Anterior cingulate cortex (tissue), 58 donors: ENCODE measurements at places on chromosomes 6 and 20.
A peak's percentile ranks its signal among the peaks of the same experiment; 100 is the strongest.

GRCh38 chr6:72976484-72976883 is 248.8 kb downstream of the KHDC1L start:
- DNase-seq, result peak; percentile 13

DNA sequence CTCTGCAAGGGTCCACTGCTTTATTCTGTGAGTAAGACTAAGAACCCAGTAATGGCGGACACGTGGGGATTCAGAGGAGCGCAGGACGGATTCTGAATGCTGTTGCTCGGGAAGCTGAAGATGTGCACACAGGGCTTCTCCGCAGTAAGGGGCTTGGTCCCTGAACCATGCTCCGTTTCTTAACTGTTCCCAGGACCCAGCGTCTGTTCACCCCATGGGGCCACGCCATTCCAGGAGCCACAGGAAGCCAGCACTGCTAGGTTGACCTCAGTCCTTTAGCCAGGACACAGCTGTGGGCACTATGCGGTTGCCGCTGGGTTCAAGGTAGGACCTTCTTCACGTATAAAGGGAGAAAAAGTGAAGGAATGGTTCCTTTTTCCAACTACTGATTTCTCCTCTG is 59.8 kb downstream of the IRF4 start:
- no peak for DNase-seq

- no peak for DNase-seq
Measured at GRCh38 chr20:10604865-10605440, 68.8 kb downstream of the JAG1 start.

- DNase-seq, result no peak
Measured at GRCh38 chr20:36405255-36405654, 99.1 kb downstream of the DLGAP4 start.

DNA sequence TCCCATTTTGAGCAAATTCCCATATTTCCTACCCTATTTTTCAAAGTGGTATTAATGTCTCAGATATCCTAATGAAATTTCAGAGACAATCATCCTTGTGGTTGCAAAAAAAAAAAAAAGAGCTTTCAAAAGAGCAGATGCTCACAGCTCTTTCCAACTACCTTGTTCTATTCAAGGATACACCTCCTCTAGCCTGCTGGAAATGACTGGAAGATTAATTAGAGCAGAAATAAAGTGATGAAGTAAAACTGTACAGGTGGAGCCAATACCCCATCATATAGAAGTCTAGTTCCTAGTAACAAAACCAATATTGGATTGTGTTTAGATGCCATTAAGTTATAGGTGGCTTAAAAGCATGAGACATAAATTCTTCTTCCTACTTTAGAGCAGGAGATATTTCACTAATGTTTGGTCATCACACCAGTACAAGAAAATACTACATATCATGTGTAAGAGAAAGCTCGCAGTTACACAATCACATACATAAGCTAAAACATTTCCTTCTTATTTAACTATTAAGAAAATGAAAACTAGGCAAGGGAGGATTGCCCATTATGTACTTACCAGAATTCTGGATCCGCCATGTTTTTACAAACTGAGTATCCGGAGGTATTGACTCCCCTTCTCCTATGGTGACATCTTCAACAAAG is 42.4 kb downstream of the ILRUN start:
- no peak for DNase-seq

DNA sequence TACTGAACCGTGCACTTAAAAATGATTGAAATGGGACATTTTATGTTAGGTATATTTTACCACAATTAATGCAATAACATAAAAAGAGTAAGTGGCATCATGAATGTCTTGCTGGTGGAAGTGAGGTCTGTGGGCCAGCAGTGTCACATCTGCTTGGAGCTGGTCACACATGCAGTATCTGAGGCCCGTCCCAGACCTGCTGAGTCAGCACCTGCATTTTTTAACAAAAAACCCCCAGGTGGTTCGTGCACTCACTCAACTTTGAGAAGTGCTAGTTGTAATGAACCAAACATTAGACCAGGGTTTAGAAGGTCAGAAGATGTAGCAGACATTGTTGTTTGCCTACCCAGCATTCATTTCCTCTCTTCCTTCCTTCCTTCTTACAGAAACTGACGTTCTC is 21.0 kb downstream of the BANF2 start:
- no peak for DNase-seq

DNA sequence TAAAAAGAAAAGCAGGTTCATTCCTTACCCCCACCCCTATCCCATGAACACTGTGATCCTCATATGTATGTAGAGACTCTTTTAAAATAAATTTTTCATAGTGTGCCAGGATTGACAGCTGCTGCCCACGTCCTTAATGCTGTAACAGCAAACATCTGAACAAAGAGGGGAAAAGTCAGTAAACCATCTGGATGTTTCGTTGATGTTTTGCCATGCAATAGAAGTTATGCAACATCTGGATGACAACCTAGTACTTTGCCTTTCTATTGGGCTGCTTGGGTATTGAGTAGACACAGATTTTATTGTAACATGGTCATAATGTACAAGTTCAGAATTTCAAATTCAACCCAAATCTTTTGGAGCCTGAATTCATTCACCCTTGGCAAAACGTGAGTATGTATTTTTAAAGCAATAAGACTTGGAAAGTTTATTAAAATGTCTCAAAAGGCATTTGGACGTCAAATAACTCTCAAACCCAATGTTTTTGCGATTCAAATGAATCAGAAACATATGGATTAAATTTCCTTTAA is 500.3 kb downstream of the DHX35 start:
- DNase-seq, result no peak

- no peak for DNase-seq
Measured at GRCh38 chr6:36698196-36698595, 570 bp downstream of the RAB44 start.

- DNase-seq, result no peak
Measured at GRCh38 chr20:15026759-15027158, 689.3 kb upstream of the FLRT3 start.

DNA sequence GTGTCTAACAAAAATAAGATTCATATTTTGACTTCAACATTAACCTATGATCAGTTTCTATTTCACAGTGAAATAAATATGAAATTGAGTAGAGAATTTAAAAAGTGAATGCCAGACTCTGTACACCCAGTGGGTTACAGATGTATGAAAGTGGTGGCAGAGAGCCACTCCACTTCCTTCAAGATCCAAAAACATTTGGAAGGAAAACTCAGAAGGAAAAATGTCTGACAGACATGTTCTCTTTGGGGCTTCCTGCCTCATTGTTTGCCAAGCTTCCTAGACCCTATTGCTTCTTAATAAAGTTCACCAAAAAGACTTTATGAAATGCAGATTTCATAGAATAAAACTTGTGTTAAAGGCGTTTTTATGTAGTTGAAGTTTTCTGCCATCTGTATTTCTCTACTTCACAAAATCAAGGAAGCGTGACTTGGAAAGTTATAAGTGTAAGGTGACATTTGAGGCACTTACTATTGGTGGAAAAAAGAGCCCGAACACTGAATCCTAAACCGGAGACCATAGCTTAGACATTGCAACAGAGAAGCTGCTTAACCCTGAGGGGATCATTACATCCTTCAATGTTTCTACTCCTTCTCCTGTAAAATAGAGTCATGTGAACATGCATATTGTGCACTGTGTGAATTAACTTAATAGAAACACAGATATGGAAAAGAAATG is 12.8 kb downstream of the HMGCLL1 start:
- DNase-seq, result no peak

DNA sequence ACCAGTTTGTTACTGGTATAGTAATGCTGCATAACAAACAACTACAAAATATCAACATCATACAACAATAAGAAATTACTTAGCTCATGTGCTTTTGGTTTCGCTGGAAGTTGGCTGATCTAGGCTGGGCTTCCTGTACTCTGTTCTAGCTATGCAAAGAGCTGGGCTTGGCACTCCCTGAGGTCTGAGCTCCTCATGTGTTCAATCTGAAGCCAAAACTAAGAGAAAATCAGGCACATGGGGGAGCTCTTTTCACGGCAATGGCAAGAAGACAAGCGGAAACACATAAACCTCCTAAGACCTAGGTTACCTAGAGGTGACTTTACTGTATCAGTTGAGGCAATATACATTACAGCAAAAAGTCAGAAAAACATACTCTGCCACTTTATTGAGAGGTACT is 574.2 kb downstream of the KHDRBS2 start:
- no peak for DNase-seq

DNA sequence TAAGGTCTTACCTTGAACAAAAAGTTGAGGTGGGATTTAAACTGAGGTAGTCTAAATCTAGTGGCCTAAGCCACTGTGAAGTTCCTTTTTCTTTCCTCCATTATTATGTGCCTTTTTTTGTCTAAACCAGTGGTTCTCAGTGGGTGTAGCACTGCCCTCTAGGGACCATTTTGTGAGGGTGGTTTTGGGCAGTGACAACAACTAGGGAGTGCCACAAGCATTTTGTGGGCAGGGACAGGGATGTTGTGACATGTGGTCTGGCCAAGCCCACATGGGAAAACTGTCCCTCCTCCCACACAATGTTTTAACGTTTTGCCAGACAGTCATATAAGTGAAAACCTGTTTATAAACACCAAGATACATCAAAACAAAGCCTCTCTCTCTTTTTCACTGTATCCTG is 899.4 kb upstream of the FLRT3 start:
- DNase-seq, result no peak

DNA sequence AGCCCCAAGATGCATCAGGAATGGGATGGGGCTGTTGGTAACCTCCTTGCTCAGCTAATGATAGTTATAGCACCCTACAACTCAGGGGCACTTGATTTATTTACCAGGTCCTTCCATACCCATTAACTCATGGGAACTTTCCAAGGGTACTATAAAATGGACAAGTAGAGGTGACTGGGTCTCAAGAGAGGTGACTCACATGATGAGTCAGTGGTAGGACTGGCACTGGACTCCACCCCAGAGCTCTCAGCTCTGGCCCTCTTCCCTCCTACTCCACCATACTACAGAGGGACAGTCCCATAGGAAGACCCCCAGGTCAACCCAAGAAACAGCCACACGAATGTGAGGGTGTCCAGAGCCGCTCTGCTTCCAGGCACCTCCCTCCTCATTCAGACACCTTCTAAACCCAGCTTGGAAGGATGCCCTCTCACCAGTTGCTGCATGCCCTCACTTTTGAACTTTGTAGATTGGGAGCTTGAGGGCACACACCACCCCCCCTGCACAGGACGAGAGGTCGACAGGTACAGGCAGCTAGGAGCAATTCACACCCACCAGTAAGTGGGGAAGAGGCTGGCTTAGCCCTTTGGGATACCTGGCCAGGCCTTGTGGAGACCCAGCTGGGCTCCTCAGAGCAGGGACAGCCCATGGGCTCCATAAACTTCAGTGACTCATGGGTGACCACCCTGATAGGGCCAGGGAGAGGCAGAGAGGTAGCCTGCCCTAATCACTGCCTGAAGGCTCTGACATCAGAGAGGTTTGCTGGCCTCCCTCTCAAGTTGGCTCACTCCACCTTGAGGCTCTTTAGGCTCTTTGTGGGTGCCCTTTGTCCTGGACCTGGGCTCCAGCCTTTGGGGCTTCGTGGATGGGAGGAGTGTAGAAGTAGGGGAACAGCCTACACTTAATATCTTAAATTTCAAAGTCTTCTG is 81.6 kb upstream of the MLN start:
- DNase-seq, result no peak

- no peak for DNase-seq
Measured at GRCh38 chr6:166578536-166579236, 7.8 kb downstream of the RAMACL start.

GRCh38 chr6:14280006-14280510 is 162.5 kb downstream of the CD83 start:
- no peak for DNase-seq

- DNase-seq, result no peak
Measured at GRCh38 chr6:1015825-1016224, 296.1 kb upstream of the FOXQ1 start.

GRCh38 chr6:44238687-44239350 is 8.1 kb upstream of the HSP90AB1 start:
- no peak for DNase-seq

DNA sequence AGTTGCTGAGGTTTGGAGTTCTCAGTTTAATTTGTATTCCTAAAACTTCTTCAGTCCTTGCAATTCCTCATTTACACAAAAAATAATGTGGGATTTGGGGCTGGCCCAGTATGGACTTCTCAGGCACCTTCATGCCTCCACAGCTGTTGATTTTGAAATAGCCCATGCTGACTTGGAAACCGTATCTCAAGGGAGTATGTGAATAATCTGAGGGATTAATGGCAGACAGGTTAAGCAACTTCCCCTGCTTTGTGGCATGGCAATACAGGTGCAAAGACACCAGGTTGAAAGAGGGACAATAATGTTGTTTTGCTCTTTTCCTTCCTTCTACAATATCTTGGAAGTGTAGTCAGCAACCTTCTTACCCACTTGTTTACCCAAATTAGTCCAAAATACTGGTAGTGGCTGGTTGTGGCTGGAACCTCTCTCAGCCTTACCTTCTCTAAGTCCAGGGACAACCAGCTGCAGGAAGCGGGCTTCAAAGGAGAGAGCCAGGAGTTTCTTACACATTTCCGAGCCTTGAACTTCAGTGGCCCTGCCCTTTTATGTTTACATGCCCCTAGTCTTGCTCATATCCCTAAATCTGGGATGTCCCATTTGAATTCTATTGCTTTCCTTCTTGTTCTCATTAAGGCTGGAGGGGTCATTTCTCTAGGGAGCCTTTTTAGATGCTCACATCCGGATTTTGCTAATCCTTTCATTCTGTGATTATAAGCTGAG is 44.1 kb upstream of the ADGRF1 start:
- DNase-seq, result no peak

DNA sequence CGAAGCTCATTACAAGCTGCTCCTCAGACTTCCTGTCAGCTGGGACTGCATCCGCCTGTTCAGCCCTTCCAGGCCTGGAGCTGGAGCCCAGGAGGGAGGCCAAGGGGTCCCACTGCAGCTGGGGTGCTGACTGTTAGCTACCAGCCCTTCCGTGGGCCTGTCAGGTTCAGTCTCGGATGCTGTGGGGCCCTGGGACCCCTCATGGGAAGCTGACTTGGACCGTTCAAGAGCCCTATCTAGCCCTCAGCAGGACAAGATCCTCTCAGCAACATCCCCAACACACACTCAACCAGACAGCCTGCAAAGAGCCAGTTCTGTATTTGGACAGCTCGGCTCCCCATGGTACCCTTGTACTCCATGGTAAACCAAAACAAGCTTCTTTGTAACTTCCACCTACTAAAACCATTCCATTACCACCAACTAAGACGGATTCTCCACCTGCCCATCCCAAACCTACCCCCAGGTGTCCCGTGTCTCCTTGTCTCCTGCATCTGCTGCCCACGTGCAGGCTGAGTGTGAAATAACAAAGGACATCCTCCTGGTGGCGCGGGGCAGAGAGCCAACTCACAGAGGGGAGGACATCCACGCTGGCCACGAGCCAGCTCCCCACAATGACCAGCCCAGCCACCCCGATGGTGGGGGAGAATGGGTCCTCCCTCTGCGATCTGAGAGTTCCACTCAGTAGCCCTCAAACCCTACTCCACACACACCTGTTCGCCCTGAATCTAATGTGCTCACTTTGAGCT is 111.2 kb downstream of the TAF4 start:
- DNase-seq, result no peak

DNA sequence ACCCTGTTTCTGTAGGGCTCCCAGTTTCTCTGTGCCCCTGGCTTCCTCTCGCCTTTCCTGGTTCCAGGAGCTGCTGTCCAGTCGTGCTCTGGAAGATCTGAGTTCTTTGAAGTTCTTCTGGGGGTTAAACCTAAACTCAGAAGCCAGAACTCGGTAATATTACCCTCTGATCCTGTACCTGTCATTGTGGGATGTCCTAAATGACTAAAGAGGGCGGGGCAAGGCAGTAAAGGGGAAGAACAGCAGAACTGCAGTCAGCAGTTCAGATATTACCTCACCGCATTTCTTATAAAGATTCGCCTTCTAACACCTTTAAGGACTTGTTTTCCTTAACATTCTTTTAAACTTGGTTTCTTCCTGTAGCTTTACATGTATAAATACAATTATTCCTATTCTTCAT is 63.9 kb downstream of the FAM120B start:
- DNase-seq, result no peak

- DNase-seq, result no peak
Measured at GRCh38 chr6:157323255-157323965, at the start of gene TMEM242. Gene TMEM242 (minus strand): TSS chr6:157323519. CDS start chr6:157323499, 20 bp downstream.
